ENCODE measurements at places on chromosomes 1 and 21.

- no peak for DNase-seq
Measured at GRCh38 chr1:183645531-183645930, 7.6 kb downstream of the APOBEC4 start.

- no peak for DNase-seq
Measured at GRCh38 chr1:20731057-20731991, 1.2 kb downstream of the SH2D5 start.

- no peak for DNase-seq
Measured at GRCh38 chr1:15098176-15099125, 55.1 kb upstream of the TMEM51 start.

- peak; percentile 9 for DNase-seq
Measured at GRCh38 chr1:172673761-172674160, 14.9 kb downstream of the FASLG start.

DNA sequence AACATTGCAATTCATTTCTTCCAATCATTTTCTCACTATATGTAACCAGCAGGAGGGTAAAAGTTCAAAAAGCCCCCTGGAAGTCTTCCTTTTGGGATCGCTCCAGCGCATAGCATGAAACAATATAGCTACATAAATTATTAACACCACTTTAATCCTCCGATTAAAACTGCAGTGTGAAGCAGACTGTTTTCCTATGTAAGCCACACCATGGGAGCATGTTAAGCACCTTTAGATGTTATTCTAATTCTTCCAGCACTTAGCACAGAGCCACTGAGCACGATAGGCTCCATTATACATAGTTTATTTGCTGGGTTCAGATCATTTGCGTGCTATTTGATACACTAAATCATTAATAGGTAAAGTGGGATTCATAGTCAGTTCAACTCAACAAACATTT, 18.4 kb upstream of the GADD45A start:
- no peak for DNase-seq

DNA sequence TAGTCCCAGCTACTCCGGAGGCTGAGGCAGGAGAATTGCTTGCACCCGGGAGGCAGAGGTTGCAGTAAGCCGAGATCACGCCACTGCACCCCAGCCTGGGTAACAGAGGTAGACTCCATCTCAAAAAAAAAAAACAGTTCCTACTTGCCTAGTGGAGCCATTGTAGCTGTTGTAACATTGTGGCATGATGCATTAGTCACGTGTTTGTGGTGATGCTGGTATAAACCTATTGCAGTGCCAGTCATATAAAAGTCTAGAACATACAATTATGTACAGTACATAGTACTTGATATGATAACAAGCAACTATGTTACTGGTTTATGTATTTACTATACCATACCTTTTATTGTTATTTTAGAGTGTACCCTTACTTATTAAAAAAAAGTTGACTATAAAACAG, 16.2 kb downstream of the KYAT3 start:
- no peak for DNase-seq

DNA sequence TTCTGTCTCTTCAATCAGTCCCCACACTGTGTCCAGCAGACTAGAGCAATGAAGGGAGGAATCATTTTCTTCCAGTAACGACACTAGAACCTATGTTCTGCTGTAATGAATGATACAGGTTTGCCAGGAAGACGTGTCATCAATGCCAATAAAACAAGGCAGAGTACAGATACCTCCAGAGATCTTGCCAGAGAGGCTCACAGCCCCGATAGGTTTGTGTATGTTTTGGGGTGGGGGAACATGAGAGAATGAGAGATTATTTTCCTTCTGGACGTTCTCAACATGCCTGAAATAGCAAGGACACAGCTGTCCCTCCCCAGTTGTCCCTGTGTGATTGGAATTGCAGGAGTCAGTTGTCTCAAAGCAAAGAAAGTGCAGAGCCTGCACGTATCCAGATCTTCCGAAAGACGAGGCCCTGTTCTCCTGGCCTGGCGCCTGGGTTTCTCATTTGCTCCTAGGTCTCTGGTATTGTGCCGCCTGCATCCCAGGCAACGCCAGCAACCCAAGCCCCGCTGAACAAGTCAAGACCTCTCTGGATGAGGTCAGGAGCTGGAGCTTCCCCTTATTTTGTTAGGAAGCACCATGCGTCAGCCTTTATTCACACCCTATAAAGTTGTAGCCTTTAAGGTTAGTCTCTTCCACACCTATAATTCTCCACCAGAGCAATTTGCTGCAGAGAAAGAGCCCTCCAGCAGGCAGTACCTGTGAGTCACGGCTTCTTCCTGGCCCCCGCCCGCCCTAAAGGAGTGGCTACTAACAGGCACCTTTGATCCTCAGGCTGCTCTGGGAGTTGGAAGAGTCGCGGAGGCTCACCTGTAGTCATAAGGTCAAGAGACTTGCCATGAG, 130.5 kb downstream of the TOMM20 start:
- no peak for DNase-seq

GRCh38 chr1:94527447-94528031, 14.0 kb downstream of the F3 start:
- no peak for DNase-seq

- DNase-seq, result no peak
Measured at GRCh38 chr1:1889847-1890505, 911 bp downstream of the GNB1 start.

DNA sequence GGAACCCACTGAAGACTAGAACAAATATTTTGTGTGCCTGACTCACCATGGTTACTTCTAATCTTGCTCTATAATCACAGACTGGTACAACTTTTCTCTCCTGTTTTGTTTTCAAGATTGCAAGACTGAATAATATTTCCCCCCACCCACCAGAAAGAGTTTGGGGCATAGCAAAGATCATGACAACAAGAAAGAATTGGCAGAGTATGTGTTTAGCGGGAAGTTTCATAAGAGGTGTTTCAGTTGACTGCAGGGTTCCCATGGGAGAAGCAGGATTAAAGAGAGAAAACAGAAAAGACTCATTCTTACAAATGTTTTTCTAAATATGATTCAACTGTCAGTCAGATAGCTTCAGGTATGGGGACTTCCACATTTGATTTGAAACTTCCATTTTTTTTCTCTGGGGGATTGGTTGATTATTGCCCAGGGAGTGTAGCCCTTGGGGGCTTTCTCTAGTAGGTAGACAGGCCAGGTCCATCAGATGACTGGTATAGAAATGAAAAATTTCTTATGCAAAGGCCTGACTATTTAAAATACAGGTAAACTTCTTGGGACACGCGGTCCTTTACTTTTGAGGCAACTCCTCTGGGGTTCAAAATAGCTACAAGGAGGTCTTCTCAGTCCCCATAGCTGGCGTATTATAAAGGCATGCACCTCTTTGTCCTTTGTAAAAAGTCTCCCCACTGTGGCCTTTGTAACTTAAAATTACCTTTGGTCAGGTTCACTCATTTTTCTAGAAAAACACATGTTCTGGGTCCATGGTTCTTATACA, 13.9 kb downstream of the OR14I1 start:
- no peak for DNase-seq

- no peak for DNase-seq
Measured at GRCh38 chr1:76247261-76247852, 172.8 kb downstream of the ST6GALNAC3 start.

- DNase-seq, result no peak
Measured at GRCh38 chr1:87791931-87792740, 463.5 kb downstream of the LMO4 start.

- DNase-seq, result peak; percentile 83
Measured at GRCh38 chr1:225735252-225736149, 42.1 kb upstream of the SRP9 start.

DNA sequence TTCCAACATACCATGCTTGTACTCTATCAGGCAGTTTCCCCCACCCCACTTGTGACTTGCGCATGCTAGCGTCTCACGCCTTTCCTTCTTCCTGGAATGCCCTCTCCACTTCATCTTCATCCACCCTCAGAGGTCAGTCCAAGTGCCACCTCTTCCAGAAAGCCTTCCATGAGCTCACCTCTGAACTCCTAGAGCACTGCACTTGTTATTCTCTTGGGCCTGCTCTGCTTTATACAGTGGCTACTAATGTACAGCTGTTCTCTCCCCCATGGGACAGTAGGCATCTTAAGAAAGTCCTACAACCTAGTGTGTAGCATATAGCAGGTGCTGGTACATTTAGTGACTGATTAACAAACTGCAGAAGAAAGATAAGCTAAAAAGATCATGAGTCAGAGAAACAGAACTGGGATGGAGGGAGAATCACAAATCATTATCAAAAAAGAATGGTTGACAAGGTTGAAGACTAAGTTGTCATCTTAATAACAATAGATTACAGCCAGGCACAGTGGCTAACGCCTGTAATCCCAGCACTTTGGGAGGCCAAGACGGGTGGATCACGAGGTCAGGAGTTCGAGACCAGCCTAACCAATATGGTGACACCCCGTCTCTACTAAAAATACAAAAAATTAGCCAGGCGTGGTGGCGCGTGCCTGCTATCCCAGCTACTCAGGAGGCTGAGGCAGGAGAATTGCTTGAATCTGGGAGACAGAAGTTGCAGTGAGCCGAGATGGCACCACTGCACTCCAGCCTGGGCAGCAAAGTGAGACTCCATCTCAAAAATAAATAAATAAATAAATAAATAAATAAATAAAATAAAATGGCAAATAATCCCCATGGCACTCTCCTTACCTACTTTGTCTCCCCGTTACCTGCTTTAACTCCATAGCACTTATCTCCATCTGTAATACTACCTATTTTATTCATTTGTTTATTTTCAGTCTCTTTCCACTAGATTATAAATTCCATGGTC, 16.3 kb upstream of the TSPAN1 start:
- DNase-seq, result no peak

Measured in fibroblast of skin of left quadriceps (primary cell).